ENCODE measurements at places on chromosomes 7 and 10.

GRCh38 chr10:74418285-74418872, 267.4 kb downstream of the ADK start:
- DNase-seq, result peak; percentile 10

DNA sequence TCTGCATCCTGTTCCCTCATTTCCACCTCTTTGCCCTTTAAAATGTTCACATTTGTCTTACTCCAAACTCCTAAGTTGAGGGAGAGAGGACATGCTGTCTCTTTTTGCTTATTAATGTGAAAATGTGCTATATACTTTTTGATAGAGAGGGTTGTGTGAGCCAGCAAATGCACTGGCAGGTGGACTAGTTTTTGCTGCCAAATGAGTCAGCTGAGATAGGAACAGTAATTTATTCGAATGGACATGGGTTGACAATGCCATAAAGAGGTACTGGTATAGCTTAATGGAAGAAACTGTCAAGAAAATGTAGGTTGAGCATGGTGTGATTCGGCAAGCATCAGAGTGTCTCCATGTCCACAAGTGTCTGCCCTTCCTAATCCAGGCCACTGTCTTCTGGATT, 9.2 kb upstream of the TRUB1 start:
- no peak for DNase-seq

- peak; percentile 4 for DNase-seq
These were observed 109.6 kb downstream of the SH2D4B start for GRCh38 chr10:80647173-80647833.

- DNase-seq, result no peak
These were observed 362.3 kb downstream of the GATA3 start for GRCh38 chr10:8416760-8417159.

- DNase-seq, result peak; percentile 91
These were observed 59.1 kb downstream of the ZNF365 start for GRCh38 chr10:62433181-62433692.

GRCh38 chr7:137342265-137342664, 1.3 kb downstream of the PTN start:
- DNase-seq, result peak; percentile 35

- DNase-seq, result no peak
These were observed 551.8 kb downstream of the DNAJB6 start for GRCh38 chr7:157888579-157888978.

- DNase-seq, result no peak
These were observed 61.2 kb downstream of the PCLO start for GRCh38 chr7:83101530-83101929.

DNA sequence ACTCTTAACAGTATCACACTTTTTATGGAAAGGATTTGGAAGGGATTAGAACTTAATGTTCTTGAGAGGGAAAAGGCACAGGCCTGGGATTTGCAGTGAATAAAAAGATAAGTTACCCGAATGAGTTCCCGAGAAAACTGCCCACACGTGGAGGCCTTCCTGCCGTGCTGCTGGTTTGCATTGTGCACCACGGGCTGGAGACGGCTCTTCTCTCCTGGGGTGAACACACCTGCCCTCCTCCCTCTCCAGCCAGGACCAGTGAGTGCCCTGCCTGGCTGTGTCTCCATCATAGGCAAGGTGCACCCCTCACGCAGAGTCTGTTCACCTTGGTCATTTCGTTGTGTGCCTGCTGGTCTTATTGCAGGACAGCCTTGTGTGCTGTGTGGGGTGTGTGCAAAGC, 336.3 kb upstream of the SHH start:
- DNase-seq, result no peak

DNA sequence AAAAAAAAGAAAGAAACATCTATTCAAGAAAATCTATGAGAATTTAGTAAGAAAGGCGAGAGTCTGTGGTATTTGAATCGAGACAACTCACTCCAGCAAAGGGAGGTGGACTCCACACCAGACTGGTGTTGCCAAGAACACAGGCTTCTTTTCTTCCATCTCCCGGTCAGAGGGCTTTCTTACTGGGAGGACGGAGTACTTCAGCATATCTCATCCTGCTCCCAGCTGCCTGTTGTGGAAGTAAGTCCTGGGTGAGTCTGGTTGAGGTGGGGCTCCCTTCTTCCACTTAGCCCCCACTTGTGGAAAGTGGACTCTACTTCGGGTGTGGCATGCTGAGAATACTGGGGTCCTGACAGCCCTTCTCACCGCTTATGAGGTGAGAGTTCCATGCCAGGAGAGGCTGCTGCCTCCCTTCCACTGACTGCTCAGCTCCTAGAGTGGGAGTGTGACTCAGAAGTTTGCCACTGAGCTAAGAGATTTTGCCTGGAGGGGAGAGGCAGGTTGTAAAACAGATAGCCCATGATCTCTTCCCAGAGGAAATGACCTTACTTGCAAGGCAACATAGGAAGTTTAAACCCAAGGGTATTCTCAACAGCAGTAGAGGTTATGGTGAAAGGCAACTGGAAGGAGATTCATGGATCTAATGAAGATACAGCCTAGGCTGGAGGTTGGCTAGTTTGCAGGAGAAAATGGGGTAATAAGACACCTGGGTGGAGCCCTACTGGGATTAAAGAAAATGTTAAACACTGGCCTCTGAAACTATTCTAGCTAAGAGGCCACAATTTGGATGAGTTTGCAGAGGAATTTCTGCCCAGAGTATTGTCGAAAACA, 3.5 kb upstream of the NACAD start:
- DNase-seq, result peak; percentile 38

GRCh38 chr10:62175251-62175650, 93.4 kb downstream of the RTKN2 start:
- peak; percentile 29 for DNase-seq

- peak; percentile 76 for DNase-seq
These were observed 21.6 kb upstream of the KLF6 start for GRCh38 chr10:3806603-3807002.

DNA sequence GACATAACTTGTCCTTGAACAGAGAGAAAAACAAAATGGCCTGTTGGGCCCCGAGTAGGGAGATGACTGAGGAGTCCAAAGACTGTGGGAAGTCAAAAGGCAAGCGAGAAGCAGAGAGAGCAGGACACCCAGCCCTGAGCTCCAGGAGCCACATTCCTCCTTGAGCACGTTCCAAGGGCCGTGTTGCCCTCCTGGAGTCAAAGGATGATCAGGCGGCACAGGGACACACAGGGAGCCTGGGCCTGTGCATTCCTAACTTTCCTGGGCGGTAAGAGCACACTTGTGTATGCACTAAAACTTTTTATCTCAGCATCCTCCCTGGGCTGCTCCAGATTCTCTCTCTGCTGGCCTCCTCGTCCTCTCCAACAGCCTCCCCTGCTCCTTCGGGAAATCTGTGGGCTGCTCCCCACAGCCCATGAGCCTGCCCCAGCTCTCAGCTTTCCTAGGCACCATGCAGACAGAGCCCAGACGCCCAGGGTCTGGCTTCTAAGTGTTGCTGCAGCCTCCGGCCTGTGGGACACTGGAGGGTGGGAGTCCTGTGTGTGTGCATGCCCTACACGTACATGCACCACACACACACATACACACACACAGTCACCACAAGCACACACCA, 281.8 kb downstream of the POU6F2 start:
- no peak for DNase-seq

- DNase-seq, result peak; percentile 86
These were observed 299.8 kb downstream of the HGF start for GRCh38 chr7:81469869-81470723.

DNA sequence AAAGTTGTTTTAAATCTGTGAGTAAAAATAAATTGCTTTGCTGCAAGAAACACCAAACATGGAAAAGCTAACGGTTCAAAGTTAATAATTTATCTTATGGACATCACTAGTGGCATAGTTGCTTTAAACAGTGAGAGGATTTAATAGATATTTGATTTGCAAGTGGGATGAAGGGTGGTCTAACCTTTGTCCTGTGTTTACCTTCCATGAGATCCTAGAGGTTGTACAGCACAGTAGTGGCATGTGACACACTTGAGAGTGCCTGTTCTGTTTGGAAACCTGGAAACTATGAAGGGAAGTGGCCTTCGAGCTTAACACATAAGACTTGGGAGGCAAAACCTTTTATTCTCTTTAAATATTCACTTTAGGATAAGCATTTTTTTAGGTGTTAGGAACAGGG, 16.0 kb downstream of the EGFR start:
- DNase-seq, result no peak

DNA sequence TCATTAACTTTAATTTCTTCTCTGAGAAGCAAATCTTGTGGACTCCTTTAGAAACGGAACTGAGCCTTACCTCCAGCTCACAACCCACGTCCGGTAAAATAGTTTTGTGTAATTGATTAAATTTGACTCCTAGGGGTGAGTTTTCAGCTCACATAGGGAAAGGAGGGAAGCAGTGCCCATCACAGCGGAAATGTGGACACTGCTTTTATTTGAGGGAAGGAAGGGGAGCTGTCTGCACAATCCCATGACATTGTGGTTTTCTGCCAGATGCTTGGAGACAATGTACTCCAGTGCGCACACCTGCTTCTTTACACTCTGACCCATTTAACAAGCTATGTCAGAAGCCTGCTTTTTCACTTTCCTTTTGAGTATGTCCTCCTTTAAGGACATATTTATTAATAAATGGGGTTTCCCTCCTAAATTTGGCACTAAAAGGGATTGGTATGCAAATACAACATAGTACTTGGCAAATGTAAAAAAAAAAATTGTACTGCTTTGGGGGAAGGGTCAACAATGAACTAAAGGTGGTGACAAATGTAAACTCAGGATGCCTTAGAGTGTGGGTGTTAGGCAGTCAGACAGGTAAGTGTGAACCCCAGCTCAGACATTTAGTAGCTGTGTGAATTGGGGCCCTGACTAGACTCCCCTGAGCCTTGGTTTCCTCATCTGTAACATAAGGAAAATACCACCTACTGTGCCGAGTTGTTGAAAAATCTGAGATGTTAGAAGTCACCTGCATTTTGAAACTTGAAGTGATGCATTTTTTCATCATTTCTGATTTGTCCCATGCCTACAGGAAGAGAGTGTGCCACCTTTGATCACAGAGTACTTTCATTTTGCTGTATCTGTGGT, 90.2 kb upstream of the KLF6 start:
- DNase-seq, result no peak
